ENCODE measurements at places on chromosomes 4 and X.

- H3K27me3 ChIP-seq: no peaks in the 10 kb centered on the region
- H3K27ac ChIP-seq: no peak overlapping the region
- H3K4me1 ChIP-seq: no peaks in the 10 kb centered on the region
- H3K4me3 ChIP-seq: no peak overlapping the region
Measured at GRCh38 chr4:127448986-127449385, 183.8 kb upstream of the INTU start.

DNA sequence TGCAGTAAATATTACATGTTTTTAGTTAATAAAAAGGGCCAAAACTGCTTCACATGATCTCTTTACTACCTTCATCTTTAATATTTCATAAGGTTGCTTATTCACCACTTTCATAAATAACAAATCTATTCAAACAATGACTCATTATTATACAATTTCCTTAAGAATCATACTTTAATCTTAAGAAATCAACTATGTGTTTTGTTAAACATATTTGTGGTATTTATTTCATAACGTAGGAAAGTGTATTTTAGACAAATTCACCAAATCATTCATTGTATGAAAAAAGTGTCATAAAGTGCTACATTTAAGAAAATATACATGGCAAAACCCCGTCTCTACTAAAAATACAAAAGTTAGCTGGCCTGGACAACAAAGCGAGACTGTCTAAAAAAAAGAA lies 150.5 kb upstream of the RXFP1 start:
- no peak overlapping the region for H3K27ac ChIP-seq
- DNase-seq: no peak
- H3K4me1 ChIP-seq: no peaks in the 10 kb centered on the region
- H3K36me3 ChIP-seq: no peaks in the 10 kb centered on the region

DNA sequence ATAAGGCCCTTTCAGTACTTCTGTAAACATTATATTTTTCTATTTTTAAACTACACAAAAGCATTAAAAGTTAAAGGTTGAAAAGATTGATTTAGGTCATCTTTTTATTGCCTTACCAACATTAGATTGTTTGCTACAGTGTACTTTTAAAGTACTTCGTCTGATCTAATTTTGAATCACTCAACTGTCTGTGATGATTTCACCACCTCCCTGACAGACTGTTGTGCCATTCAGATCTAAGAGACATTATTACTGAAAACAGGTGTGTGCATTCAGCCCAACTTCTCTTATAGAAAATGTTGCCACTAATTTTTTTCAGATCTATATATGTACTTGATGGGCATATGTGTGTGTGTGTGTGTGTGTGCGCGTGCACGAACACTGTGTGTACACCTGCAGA lies 39.3 kb downstream of the GASK1B start:
- peaks cover 10% of the 10 kb centered on the region for H3K36me3 ChIP-seq
- no peak overlapping the region for H3K27ac ChIP-seq
- H3K4me3 ChIP-seq: no peak overlapping the region

DNA sequence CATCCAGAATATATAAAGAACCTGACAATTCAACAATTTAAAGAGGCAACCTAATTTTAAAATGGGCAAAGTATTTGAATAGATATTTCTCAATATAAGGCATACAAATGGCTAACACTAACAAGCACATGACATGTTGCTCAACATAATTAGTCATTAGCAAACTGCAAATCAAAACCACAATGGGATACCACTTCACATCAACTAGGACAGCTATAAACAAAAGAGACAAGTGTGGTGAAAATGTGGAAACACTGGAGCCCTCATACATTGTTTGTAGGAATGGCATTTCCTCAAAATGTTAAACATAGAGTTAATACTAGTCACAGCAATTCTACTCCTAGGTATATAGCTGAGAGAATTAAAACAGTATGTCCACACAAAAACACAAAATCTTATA lies 96.7 kb downstream of the CORIN start:
- no peaks in the 10 kb centered on the region for H3K27me3 ChIP-seq
- H3K4me1 ChIP-seq: no peaks in the 10 kb centered on the region
- H3K27ac ChIP-seq: no peak overlapping the region
- no peaks in the 10 kb centered on the region for H3K36me3 ChIP-seq
- no peak for DNase-seq

GRCh38 chrX:7435822-7436221 lies 287.9 kb upstream of the PUDP start:
- no peak overlapping the region for H3K27ac ChIP-seq
- no peaks in the 10 kb centered on the region for H3K36me3 ChIP-seq
- no peaks in the 10 kb centered on the region for H3K4me1 ChIP-seq

GRCh38 chr4:3524349-3524748 lies 7.9 kb downstream of the LRPAP1 start:
- H3K27me3 ChIP-seq: no peaks in the 10 kb centered on the region
- no peak overlapping the region for H3K27ac ChIP-seq
- H3K36me3 ChIP-seq: peaks cover 42% of the 10 kb centered on the region

GRCh38 chr4:100290585-100290984 lies 100.3 kb upstream of the DDIT4L start:
- no peak overlapping the region for H3K4me3 ChIP-seq
- H3K27ac ChIP-seq: no peak overlapping the region
- no peaks in the 10 kb centered on the region for H3K4me1 ChIP-seq
- no peaks in the 10 kb centered on the region for H3K27me3 ChIP-seq
- DNase-seq: no peak

DNA sequence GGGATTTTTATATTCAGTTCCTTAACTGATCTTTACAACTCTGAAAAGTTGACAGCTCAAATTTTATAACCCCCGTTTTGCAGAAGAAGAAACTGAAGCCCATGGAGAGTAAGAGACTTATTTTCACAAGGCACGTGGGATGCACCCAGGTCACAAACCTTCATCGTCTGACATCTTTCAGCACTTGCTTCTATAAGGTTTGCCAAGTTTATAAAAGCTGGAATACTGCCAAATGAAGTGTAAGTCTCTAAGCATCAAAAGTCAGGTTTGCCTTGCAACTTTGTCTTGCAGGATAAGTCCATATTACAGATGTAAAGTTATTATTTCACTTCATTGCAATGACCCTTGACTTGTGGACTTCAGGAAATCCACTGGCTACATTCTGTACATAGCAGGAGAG lies 6.3 kb upstream of the KCNIP4 start:
- H3K36me3 ChIP-seq: no peaks in the 10 kb centered on the region
- DNase-seq: no peak
- H3K4me1 ChIP-seq: no peaks in the 10 kb centered on the region
- peaks cover under 1% of the 10 kb centered on the region for H3K27me3 ChIP-seq
- no peak overlapping the region for H3K4me3 ChIP-seq

- H3K4me3 ChIP-seq: no peak overlapping the region
- no peak overlapping the region for H3K27ac ChIP-seq
- no peaks in the 10 kb centered on the region for H3K27me3 ChIP-seq
- H3K4me1 ChIP-seq: no peaks in the 10 kb centered on the region
- no peaks in the 10 kb centered on the region for H3K36me3 ChIP-seq
Measured at GRCh38 chrX:39262641-39263040, 461.4 kb downstream of the MID1IP1 start.

GRCh38 chr4:128782076-128782715 lies 27.3 kb upstream of the JADE1 start:
- DNase-seq: no peak
- H3K4me3 ChIP-seq: no peak overlapping the region

DNA sequence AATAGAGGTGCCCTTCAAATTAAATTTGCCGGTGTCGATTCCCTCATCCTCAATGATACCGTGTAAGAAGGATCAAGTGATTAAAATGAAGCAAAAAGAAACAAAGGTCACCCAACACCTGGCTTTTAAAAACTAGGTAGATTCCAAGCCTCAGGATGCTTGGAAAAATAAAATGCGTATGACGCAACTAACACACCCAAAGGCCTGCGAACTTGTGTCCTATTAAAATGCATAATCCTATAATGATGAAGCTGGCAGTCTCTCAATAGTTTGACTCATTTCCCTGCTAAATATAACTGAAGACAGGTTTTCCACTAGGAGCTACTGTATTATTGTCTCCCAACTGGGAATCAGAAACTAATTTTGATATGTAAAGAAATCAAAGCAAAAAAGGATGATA lies 263.2 kb downstream of the DHX15 start:
- no peaks in the 10 kb centered on the region for H3K27me3 ChIP-seq
- H3K4me1 ChIP-seq: no peaks in the 10 kb centered on the region
- H3K36me3 ChIP-seq: no peaks in the 10 kb centered on the region
